Liver (tissue), 10 donors: ENCODE measurements at places on chromosomes 12 and 14.

DNA sequence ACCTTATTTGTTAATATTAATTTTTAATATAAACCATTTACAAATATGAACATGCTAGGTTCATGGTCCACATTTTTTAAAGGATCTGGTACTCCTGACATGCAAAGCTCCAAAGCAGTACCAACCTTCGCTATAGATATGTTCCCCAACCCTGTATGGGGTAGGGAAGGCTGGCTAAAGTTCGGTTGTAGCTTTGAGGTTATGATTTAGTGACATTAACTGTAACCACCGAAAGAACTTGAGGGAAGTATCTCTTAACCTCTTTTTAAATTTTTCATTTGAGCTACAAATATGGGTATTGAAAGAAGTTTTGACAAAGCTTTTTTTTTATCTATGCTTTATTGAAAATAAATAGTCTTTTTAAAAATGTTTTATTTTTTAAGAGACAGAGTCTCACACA lies 115.5 kb downstream of the DYRK2 start:
- no peak overlapping the region for H3K27ac ChIP-seq
- no peaks in the 10 kb centered on the region for H3K36me3 ChIP-seq
- no peaks in the 10 kb centered on the region for H3K4me1 ChIP-seq
- no peaks in the 10 kb centered on the region for H3K27me3 ChIP-seq
- no peak overlapping the region for H3K4me3 ChIP-seq

- H3K27me3 ChIP-seq, result no peaks in the 10 kb centered on the region
- no peaks in the 10 kb centered on the region for H3K36me3 ChIP-seq
- peaks cover 5% of the 10 kb centered on the region for H3K4me1 ChIP-seq
- DNase-seq, result peak; percentile 52
- H3K27ac ChIP-seq, result peak overlapping the region; percentile 66
Measured at GRCh38 chr12:93572712-93573551, 457 bp downstream of the SOCS2 start.

DNA sequence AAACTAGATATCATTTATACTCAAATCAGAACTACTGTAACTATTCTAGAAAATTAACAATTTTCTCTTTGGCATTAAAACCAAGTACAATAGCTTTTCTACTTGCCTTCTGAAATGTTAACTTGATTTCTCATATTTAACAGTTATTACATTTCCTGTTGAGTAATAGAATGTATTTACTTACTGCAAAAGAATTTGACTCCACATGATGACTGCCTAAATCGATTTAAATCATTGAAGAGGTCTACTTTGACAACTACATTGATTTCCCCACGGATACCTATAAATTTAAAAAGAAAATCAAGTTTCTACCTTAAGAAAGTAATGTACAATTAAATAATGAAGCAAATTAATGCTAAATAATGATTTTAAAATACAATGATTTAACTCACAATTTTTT lies 18.9 kb downstream of the C2CD5 start:
- no peak for DNase-seq
- no peak overlapping the region for H3K27ac ChIP-seq
- H3K27me3 ChIP-seq, result no peaks in the 10 kb centered on the region
- peaks cover 7% of the 10 kb centered on the region for H3K36me3 ChIP-seq

- no peaks in the 10 kb centered on the region for H3K4me1 ChIP-seq
- H3K4me3 ChIP-seq, result no peak overlapping the region
- H3K27me3 ChIP-seq, result no peaks in the 10 kb centered on the region
- DNase-seq, result no peak
- H3K27ac ChIP-seq, result no peak overlapping the region
- no peaks in the 10 kb centered on the region for H3K36me3 ChIP-seq
Measured at GRCh38 chr12:79203058-79203647, 338.6 kb downstream of the SYT1 start.

DNA sequence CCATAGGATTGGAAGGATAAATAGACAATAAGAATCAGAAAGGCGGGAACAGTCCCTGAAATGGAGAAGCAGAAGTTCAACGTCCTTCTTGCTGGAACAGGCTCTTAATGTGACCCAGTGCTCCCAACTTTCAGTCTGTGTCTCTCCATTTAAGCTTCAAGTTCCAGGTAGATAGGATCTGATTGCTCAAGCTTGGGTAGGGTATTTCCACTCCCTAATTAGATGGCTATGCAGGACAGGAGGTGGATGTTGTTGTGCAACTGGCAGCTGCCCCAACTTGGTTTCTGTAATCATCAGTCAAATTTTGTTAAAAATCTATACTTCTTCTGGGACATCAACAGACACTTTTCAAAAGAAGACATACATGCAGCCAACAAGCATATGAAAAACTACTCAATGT lies 266.2 kb downstream of the C12orf75 start:
- H3K4me1 ChIP-seq, result no peaks in the 10 kb centered on the region
- DNase-seq, result no peak
- H3K36me3 ChIP-seq, result no peaks in the 10 kb centered on the region
- no peak overlapping the region for H3K4me3 ChIP-seq

GRCh38 chr12:109069307-109070271 lies 17.2 kb downstream of the USP30 start:
- H3K4me1 ChIP-seq, result peaks cover 20% of the 10 kb centered on the region
- H3K27ac ChIP-seq, result no peak overlapping the region
- DNase-seq, result no peak
- peaks cover 47% of the 10 kb centered on the region for H3K36me3 ChIP-seq

DNA sequence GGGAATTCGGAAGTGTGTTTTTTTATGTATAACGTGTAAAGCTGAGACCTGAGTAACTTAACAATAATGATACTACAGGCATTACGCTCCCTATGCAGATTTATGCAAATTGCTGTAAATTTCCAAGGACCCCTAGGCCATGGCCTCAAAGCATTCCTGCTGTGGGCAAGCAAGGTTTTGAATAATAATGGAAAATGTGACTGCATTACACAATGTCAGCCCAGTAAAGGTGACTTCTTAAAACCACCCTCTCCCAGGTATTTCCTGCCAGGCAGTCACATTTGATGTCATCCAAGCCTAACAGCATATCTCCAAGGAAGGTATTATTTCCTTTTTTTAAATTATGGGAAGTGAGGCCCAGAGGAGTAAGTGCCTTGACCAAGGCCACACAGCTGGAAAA lies 621.0 kb downstream of the BCL11B start:
- no peak for DNase-seq
- H3K4me3 ChIP-seq, result no peak overlapping the region
- no peak overlapping the region for H3K27ac ChIP-seq
- no peaks in the 10 kb centered on the region for H3K36me3 ChIP-seq
- no peaks in the 10 kb centered on the region for H3K4me1 ChIP-seq
- no peaks in the 10 kb centered on the region for H3K27me3 ChIP-seq

DNA sequence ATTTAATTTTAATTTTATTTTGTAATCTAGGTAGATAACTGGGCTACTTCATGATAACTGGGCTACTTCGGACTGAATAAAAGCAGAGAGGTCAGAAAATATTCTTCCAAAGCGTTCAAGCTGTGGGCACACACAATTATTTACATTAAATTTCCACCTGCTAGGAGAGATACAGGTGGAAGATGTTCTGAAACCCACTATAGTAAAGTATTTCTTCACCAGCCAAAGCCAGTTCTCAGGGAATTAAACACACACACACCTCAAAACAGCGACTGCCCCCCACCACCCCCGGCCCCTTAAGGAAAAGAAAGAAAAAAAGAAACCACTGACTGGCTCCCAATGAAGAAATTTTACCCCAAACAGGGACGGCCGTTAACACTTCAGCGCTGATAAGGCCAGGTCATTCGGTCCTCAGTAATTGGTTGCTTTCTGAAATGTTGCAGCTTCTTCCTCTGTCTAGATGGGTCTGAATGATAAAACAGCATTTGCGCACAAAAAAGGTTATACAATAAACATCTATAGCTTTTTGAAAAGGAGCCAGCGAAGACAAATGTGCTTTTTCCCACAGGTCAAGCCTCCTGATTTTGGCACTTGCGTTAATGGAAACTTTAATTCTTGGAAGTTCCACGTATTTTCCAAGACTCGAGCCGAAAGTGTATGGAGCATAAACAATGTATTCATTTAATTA lies 771 bp upstream of the KCNJ8 start:
- no peaks in the 10 kb centered on the region for H3K36me3 ChIP-seq
- no peaks in the 10 kb centered on the region for H3K27me3 ChIP-seq
- peak overlapping the region; percentile 65 for H3K4me3 ChIP-seq
- H3K27ac ChIP-seq, result peak overlapping the region; percentile 98
- H3K4me1 ChIP-seq, result peaks cover 2% of the 10 kb centered on the region

DNA sequence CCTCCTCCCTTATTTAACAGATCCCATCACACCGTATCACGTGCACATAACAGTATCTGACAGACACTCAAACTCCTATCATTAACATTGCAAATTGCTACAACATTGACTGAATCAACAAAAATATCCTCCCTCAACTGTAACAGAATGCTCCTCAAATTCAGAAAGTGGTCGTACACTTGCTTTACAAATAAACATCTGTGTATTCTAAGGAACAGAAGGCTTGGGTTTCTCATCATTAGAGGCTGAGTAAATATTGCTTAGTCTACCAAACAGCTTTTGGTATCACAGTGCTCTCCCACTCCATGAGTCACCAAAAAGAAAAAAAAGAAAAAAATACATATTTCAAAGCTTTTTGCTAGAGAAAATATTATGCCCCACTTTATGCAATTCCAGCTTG lies 23.9 kb downstream of the FERMT2 start:
- H3K4me3 ChIP-seq, result no peak overlapping the region
- no peak for DNase-seq
- no peaks in the 10 kb centered on the region for H3K27me3 ChIP-seq
- no peaks in the 10 kb centered on the region for H3K36me3 ChIP-seq

- no peak overlapping the region for H3K27ac ChIP-seq
- no peaks in the 10 kb centered on the region for H3K4me1 ChIP-seq
- peaks cover 10% of the 10 kb centered on the region for H3K36me3 ChIP-seq
- H3K27me3 ChIP-seq, result no peaks in the 10 kb centered on the region
- DNase-seq, result no peak
Measured at GRCh38 chr14:71105177-71105576, 197.9 kb downstream of the PCNX1 start.

- H3K4me1 ChIP-seq, result peaks cover 16% of the 10 kb centered on the region
- no peak overlapping the region for H3K27ac ChIP-seq
- no peak overlapping the region for H3K4me3 ChIP-seq
Measured at GRCh38 chr12:71752891-71753290, 1.8 kb upstream of the RAB21 start.

DNA sequence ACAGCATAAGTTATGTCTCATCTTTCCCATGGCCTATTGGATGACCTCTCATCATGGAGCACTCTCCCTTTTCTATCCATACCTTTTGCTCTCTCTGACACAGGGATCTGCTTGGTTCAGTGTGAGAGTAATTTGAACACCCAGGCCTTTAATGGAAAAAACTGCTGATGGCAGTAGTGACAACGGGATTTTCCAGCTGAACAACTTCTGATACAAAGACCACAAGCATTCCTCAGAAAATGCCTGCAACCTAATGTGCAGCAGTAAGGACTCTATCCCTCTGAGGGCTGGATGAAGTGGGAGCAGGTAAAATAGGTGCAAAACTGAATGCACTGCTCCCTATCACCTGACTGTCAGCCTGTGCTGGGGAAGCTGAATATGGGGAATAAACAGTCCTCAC lies 51.0 kb downstream of the KANSL2 start:
- H3K27me3 ChIP-seq, result no peaks in the 10 kb centered on the region
- H3K27ac ChIP-seq, result no peak overlapping the region
- H3K36me3 ChIP-seq, result no peaks in the 10 kb centered on the region
- no peak overlapping the region for H3K4me3 ChIP-seq

DNA sequence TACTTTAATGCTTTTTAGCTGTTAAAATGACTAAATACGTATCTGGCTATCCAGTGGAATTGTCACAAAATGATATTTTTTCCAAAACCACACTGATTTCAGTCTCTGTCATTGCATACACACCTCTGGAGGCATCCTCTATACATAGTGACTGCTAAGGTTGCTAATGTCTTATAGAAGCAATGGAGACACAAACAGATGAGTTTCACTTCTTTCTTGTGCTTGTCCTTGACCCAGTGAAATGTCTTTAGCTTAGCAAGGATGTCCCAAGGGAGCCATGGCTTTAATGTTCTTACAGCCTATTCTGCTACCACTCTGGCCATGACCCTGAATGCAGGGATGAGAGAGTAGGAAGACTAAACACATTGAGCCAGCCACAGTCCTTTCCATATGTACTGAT lies 90.3 kb downstream of the TPH2 start:
- H3K27me3 ChIP-seq, result no peaks in the 10 kb centered on the region
- no peaks in the 10 kb centered on the region for H3K36me3 ChIP-seq
- DNase-seq, result no peak
- H3K27ac ChIP-seq, result no peak overlapping the region
- no peaks in the 10 kb centered on the region for H3K4me1 ChIP-seq

GRCh38 chr12:73277971-73278370 lies 1005.8 kb downstream of the TRHDE start:
- H3K4me1 ChIP-seq, result no peaks in the 10 kb centered on the region
- no peaks in the 10 kb centered on the region for H3K27me3 ChIP-seq
- DNase-seq, result no peak
- no peak overlapping the region for H3K27ac ChIP-seq

DNA sequence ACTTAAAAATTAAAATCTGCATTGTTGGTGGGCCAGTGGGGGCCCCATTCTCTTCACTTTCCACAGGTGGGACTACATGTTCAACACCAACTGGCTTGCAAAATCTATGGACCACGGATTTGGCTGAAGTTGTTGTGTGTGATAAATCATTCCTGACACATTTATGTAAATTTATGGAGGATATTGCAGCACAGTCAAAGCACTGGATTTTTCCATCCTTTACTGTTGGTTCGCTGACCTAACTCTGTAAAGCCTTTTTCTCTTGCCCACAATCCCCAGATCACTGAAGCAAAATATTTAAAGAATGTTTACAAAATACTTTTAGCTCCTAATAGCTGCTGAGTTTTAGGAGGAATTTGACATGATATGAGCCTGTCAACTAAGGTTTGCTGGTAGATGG lies 219.7 kb upstream of the PRICKLE1 start:
- no peaks in the 10 kb centered on the region for H3K4me1 ChIP-seq
- DNase-seq, result no peak
- H3K27me3 ChIP-seq, result peaks cover 2% of the 10 kb centered on the region
- H3K4me3 ChIP-seq, result no peak overlapping the region
- no peaks in the 10 kb centered on the region for H3K36me3 ChIP-seq

- peak overlapping the region; percentile 23 for H3K4me3 ChIP-seq
- DNase-seq, result no peak
Measured at GRCh38 chr14:80678436-80678835, 263.1 kb downstream of the CEP128 start.

- H3K27me3 ChIP-seq, result no peaks in the 10 kb centered on the region
- no peak overlapping the region for H3K4me3 ChIP-seq
- no peak overlapping the region for H3K27ac ChIP-seq
- no peaks in the 10 kb centered on the region for H3K36me3 ChIP-seq
- H3K4me1 ChIP-seq, result no peaks in the 10 kb centered on the region
Measured at GRCh38 chr14:58864751-58865513, 227.2 kb downstream of the DACT1 start.

- H3K36me3 ChIP-seq, result no peaks in the 10 kb centered on the region
- H3K27ac ChIP-seq, result no peak overlapping the region
- H3K4me1 ChIP-seq, result peaks cover 12% of the 10 kb centered on the region
- H3K27me3 ChIP-seq, result peaks cover 3% of the 10 kb centered on the region
Measured at GRCh38 chr14:105169776-105170655, 1.4 kb upstream of the JAG2 start.
